ENCODE measurements at places on chromosomes 5 and 9.

DNA sequence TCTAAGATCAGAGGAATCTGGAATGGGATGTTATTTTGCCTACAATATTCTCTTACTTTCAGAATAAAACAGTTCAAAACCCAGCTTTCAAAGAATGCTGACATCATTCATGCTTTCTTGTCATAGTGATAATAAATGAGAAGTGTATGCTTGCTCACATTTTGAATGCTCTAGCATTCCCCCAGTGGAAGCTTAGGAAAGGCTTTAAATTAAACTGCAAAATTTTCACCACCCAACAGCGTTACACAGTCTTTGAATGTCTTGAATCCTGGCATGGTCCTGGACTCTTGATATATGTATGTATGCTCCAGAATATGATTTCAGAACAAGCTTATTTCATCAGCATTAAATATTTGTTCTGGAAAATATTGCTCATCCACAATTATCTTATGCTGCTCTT, 964.3 kb upstream of the NUDT12 start:
- DNase-seq, result no peak

GRCh38 chr5:135373736-135374515, 25.1 kb downstream of the MACROH2A1 start:
- no peak for DNase-seq

- DNase-seq, result no peak
These were observed 171.2 kb upstream of the S1PR3 start for GRCh38 chr9:88820055-88820454.

DNA sequence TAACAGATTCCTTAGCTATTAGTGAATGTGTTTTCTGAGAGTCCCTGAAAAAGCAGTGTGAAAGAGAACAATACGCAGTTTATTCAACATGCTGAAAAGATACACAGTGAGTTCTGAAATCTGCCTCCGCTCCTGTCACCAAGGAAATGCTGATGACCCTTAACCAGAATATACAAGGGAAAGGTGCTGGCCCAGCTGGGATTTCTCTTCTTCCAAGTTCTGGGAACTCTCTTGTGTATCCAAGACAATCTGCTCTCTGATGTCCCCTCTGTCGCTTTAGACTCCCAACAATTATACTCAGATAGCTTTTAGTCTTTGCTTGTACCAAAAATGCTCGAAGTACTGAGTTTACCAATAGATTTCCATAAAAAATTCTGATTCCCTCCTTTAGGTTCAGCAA, 214.9 kb downstream of the TMEM167A start:
- DNase-seq, result no peak

- peak; percentile 89 for DNase-seq
These were observed 35.6 kb downstream of the SLC30A5 start for GRCh38 chr5:69129413-69129812.

DNA sequence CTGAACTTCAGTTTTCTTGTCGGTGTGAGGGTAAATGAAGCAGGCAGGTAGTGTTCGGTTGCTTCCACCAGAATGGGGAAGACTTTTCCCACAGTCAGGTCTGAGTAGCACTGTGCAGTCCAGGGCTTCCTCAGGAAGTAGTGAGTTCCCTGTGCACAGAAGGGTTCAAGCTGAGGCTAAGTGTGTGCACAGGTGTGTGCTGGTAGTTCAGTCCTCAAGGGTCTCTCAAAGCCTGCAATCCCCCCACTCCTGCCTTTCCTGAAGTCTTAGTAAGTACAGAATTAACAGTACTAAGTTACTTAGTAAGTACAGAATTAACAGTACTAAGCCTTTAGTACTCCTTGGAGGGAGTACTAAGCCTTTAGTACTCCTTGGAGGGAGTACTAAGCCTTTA, 1.4 kb downstream of the DAB2IP start:
- DNase-seq, result no peak

- DNase-seq, result no peak
These were observed 23.4 kb upstream of the GPX8 start for GRCh38 chr5:55136521-55136920.

DNA sequence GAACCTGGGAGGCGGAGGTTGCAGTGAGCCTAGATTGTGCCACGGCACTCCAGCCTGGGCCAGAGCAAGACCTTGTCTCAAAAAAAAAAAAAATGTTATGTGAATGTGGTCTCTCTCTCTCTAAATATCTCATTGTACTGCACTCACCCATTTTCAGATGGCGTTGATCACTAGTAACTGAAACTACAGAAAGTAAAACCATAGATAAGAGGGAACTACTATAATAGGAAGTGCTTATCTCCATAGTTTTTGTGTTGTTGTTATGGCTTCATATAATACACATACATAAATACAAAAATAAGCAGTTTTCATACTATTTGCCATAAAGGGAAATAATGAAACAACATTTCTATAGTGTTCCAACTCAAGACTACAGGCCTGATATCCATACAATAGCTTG, 9.1 kb downstream of the IL31RA start:
- no peak for DNase-seq

DNA sequence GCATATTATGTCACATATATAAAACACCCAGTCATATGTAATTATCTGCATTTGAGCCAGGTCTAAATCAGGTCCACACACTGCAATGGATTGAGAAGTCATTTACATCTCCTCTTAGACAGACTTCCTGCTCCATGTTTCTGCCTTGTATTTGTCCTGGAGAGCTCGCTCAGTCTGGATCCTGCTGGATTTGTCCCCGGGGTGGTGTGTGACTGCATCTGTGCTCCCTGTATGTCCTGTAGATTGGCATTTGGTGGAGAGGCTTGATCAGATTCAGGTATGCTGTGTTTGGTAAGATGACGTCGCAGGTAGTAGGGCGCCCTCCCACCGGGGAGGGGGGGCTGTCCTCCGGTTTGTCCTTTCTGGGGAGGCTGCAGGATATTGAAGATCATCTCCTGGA, 33.6 kb upstream of the IER5L start:
- no peak for DNase-seq

GRCh38 chr5:115463983-115464382, 80.6 kb downstream of the FEM1C start:
- DNase-seq, result no peak

DNA sequence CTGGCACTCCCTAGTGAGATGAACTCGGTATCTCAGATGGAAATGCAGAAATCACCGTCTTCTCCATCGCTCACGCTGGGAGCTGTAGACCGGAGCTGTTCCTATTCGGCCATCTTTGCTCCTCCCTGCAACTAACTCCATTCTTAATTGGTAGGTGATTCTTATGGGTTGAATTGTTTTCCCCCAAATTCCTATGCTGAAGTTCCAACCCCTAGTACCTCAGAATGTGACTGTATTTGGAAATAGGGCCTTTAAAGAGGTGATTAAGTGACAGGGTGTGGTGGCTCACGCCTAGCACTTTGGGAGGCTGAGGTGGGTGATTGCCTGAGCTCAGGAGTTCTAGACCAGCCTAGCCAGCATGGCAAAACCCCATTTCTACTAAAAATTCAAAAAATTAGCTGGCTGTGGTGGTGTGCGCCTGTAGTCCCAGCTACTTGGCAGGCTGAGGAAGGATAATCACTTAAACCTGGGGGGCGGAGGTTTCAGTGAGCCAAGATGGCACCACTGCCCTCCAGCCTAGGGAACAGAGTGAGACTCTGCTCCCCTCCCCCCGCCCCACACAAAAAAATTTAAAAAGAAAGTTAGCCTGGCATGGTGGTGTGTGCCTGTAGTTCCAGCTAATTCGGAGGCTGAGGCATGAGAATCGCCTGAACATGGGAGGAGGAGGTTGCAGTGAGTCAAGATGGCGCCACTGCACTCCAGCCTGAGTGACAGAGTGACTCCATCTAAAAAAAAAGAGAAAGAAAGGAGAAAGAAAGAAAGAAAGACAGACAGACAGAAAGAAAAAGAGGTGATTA, 25.2 kb upstream of the FOCAD start:
- DNase-seq, result no peak

- DNase-seq, result peak; percentile 49
These were observed 286.9 kb downstream of the ARHGEF28 start for GRCh38 chr5:73912821-73913271.

DNA sequence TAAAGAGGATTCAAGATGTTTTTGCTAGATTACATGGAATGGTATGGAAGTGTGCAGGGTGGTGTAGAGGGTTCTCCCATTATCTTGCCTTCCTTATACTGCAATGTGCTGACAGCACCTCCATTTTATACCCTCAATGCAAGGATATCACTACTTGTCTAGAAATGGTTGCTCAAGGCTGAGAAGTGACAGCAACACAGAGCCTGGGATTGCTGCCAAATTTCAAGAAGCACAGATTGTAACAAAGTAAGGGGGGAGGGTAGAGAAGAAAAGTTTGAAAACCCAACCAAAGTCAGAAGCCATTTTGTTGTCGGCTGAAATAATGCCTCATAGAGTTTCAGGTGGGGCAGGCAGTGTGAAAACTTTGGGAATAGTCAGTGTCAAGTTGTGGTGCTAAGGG, 29.8 kb downstream of the PCDHAC2 start:
- no peak for DNase-seq

- no peak for DNase-seq
These were observed 49.2 kb downstream of the OXCT1 start for GRCh38 chr5:41821051-41821450.

DNA sequence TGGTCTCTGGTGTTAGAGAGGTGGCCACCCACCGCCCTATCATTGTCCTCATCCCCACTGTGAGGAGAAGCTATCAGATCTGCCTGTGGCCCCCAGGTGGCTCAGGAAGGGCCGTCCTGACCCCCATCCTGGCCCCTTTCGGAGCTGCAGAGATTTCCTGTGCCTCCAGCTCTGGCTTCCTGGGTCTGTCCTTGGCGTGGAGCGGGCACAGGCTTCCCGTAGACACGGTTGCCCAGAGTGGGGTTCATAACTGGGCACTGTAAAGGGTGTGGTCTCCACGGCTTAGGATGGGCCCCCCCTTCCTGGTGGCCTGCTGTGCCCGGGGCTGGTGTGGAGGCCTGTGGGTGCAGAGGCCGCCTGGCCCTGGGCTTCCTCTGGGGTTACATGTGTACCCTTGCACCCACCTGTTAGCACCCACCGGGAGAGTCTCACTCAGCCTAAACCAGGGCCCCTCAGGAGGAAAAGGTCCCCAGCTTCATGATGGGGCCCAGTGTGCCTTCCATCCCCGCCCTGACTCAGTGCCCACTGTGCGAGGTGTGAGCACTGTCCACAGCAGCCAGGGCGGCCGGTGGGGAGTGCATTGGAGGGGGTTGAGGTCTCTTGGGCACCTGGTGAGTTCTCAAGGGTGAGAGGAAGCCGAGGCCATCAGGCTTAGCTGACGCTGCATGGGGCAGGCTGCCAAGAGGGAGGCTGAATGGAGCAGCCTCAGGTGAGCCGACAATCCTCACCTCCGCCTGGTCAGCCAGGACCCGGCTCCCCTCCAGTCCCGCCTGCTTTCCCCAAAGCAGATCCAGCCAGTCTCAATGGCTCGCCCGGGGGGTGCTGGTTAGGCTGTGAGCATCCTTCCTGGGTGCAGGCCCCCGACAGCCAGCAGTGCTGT, 15.3 kb upstream of the AJM1 start:
- DNase-seq, result no peak

GRCh38 chr5:138444078-138444773, 5.4 kb downstream of the REEP2 start:
- DNase-seq, result no peak

DNA sequence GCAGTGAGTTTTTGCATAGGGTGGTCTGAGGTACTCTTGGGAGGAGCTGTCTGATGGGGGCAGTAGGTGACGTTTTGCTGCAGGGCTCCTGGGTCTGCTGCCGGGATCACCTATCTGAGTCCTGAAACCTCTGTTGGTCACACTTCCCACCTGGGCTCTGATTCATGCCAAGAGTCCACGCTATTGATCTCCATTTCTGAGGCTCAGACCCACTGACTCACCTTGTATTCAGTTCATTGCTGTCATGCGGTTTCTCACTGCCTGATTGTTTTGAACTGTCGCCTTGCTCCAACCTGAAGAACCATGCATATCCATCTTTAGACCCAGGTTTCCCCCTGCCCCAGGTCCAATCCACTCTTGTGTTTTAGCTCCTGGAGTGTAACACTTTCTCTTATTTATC, 101.3 kb downstream of the NPR3 start:
- no peak for DNase-seq

DNA sequence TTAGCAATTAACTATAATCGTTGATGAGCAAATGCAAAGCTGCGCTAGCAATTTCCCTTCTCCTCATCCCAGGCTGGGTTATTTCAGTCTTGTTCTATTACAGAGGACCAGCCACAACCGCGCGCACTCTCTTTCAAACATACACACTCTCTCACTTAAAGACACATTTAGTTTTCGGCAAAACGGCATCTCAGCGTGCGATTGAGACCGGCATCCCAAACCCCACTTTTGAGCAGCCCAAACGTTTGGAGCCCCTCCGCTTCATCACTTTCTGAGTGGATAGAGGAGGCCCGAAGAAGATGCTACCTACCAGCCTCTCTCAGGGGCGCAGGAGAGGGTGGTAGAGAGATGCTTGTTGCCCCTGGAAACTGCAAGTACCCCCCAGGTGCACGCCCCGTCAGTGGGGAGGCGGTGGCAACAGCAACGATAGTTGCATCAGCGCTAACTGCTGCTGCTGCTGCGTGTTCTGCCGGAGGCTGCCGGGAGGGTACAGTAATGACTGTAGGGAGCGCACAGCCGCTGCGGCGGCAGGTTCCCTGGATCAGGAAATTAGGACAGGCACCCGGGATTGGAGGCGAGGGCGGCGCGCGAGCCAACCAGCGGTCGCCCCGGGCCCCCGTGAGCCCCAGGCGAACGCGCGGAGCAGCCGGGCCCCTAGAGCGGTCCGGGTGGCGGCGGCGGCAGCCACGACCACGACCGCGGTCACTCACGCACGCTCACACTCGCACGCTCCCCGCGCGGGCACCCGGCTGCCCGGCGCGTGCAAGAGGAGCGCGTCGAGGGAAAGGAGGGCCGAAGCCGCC, 467 bp upstream of the VLDLR start:
- DNase-seq, result peak; percentile 78

GRCh38 chr9:120161776-120162175, 418.2 kb downstream of the CDK5RAP2 start:
- no peak for DNase-seq

DNA sequence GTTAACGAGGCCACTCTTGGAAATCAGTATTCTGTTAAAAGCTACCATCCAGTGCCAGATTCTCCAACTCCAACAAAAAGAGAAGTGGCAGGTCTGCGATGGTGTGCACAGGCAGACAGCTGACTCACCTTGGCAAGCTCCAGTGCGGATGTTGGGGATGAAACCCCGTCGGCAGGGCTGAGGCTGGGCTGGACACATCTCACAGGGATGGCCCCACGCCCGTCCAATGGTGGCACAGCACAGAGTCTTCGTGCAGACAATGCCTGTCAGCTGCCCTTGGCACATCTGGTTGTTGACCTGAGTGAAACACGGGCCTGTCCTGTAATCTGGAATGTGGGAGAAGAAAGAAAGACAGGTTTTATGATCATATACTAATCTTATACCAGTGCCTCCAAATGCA, 73.4 kb downstream of the FBN2 start:
- DNase-seq, result no peak

Data from iris pigment epithelial cell (primary cell).